ENCODE measurements at places on chromosomes 11 and 22. TPM values are rescaled to one million over a fixed set of nuclear protein-coding genes. Genes with fewer than 3 reads are reported as not detected.

The YWHAH gene
- total RNA-seq: 129 TPM

The XRRA1 gene
- 17.0 TPM for total RNA-seq

The MMP27 gene
- not detected for total RNA-seq

The DMC1 gene
- 3.2 TPM for total RNA-seq

The MS4A7 gene
- total RNA-seq: not detected

The GGT5 gene
- total RNA-seq: 28.3 TPM

The HARBI1 gene
- 4.1 TPM for total RNA-seq
